ENCODE measurements at places on chromosomes 7 and 10. TPM values are rescaled to one million over a fixed set of nuclear protein-coding genes. Genes with fewer than 3 reads are reported as not detected.

Gene TMEM229A
- not detected for total RNA-seq

DNA sequence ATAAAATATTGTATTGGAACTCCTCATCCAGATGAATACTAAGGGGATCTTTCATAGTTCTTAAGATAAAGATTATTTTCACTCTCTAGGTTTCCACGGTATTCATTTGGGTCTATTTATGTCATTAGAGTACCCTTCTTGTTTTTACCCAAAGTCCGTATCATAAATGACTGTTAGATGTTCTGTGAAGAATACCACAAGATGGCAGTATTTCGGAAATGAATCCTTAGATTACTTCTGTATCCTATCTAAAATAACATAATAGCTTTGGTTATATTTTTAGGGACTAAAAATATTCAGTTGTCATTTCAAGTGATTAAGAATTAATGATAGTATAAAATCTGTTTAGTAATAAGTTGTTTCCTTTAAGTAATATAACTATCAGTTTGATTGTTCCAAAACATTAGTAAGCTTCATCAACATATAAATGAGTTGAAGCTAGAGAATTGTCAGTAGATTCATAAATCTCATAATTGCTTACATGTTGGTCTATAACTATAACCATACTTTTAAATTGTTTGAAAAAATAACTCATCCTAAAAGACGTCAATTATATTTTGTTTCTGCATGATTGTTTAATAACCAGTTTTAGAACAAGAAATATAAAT lies 337.5 kb upstream of the KCND2 start:
- DNase-seq: no peak
- H3K4me3 ChIP-seq: no peak overlapping the region
- no peaks in the 10 kb centered on the region for H3K36me3 ChIP-seq
- H3K27ac ChIP-seq: no peak overlapping the region

GRCh38 chr7:148026713-148027112 lies 563.9 kb upstream of the C7orf33 start:
- H3K27ac ChIP-seq: no peak overlapping the region
- no peaks in the 10 kb centered on the region for H3K36me3 ChIP-seq
- no peaks in the 10 kb centered on the region for H3K27me3 ChIP-seq
- DNase-seq: no peak

GRCh38 chr10:14801723-14802122 lies 27.0 kb upstream of the FAM107B start:
- H3K27me3 ChIP-seq: peaks cover 34% of the 10 kb centered on the region
- H3K36me3 ChIP-seq: no peaks in the 10 kb centered on the region
- H3K4me1 ChIP-seq: no peaks in the 10 kb centered on the region
- DNase-seq: no peak

DNA sequence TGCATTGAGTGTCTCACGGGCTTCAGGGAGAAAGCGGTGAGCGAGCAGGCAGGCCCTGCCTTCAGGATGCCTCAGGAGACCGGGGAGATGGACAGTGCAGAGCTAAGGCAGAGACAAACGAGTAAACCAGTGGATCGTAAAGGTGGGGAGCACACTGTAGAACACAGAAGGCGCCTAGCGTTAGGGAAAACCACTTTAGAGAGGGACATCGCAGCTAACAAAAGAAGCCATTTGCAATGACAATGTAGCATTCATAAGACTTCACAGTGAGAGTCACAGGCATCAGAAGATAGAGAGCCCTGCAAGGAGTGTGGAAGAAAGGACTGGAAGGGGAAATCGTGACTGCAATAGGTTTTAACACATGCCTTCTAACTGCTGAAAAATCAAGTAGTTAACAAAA lies 54.9 kb upstream of the TMEM273 start:
- no peak for DNase-seq
- H3K36me3 ChIP-seq: no peaks in the 10 kb centered on the region
- H3K27ac ChIP-seq: no peak overlapping the region
- H3K27me3 ChIP-seq: peaks cover 13% of the 10 kb centered on the region
- no peaks in the 10 kb centered on the region for H3K4me1 ChIP-seq

DNA sequence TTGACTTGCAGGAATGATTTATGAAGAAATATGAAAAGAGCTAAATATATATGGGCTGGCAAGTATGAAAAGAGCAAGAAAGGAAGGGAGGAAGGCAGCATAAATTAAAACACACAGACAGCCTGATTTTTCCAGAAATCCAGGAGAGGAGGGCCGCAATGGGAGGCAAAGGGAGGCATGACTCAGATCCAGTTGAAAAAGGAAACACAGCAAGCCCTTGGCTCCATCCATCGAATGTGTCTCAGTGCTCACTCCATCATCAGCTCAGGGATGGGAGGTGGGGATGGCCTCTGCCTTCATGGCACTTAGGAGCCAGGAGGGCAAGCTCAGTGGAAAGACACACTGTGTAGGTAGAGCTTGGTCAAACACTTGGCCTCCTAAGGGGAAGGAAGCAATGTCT lies 75.7 kb upstream of the PDZD8 start:
- no peaks in the 10 kb centered on the region for H3K36me3 ChIP-seq
- H3K27ac ChIP-seq: no peak overlapping the region
- no peak overlapping the region for H3K4me3 ChIP-seq
- no peak for DNase-seq
- H3K4me1 ChIP-seq: no peaks in the 10 kb centered on the region
- no peaks in the 10 kb centered on the region for H3K27me3 ChIP-seq

DNA sequence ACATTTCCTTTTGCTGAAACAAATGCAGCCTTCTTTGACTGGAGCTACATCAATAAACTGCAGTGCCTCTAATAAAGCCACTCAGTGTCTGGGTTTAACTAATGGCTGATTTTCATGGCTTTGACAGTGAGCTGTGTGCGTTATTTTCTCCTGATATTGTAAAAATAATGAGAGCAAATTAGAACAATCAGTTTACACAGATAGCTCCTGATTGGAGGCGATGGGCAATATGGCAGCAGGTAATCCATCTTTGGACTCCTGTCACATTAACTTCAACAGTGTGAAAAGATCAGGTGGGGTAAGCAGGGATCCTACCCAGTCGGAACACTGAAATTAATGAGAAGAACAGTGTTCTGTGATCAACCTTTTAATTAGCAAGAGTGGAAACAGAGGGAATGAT lies 100.7 kb downstream of the POLL start:
- peaks cover 2% of the 10 kb centered on the region for H3K36me3 ChIP-seq
- H3K4me1 ChIP-seq: peaks cover 2% of the 10 kb centered on the region
- no peak for DNase-seq
- no peak overlapping the region for H3K4me3 ChIP-seq
- peaks cover 3% of the 10 kb centered on the region for H3K27me3 ChIP-seq

DNA sequence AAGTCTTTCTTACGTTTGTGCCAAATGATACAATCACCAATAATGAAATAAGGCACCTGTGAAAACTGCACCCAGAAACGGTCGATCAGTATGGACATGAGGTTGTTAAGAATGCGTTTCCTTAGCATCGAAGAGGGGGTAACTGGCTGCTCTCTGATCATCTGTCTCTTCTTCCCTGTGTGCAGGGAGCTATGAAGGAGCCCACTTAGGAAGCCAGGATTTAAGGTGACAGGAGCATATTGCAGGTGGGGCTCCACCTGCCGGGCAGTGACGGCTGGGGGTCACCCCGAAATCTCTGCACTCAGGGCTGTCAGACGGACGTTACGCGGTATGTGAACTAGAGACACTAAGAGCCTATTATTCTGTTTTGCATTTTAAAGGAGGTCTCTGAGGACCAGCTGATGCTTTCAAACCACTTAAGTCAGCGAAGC lies 64.5 kb downstream of the CARD11 start:
- H3K27ac ChIP-seq: peak overlapping the region; percentile 94
- H3K4me1 ChIP-seq: peaks cover 60% of the 10 kb centered on the region
- no peaks in the 10 kb centered on the region for H3K27me3 ChIP-seq
- no peak for DNase-seq
- peaks cover 37% of the 10 kb centered on the region for H3K36me3 ChIP-seq
- H3K4me3 ChIP-seq: peak overlapping the region; percentile 82

- peaks cover 4% of the 10 kb centered on the region for H3K4me1 ChIP-seq
- peaks cover 38% of the 10 kb centered on the region for H3K36me3 ChIP-seq
- no peaks in the 10 kb centered on the region for H3K27me3 ChIP-seq
- DNase-seq: no peak
- no peak overlapping the region for H3K27ac ChIP-seq
These were observed 58.1 kb upstream of the DGKI start for GRCh38 chr7:137904833-137905232.

GRCh38 chr10:54613162-54613561 lies 187.9 kb downstream of the PCDH15 start:
- H3K36me3 ChIP-seq: no peaks in the 10 kb centered on the region
- no peak overlapping the region for H3K4me3 ChIP-seq
- H3K27me3 ChIP-seq: no peaks in the 10 kb centered on the region
- H3K4me1 ChIP-seq: no peaks in the 10 kb centered on the region

DNA sequence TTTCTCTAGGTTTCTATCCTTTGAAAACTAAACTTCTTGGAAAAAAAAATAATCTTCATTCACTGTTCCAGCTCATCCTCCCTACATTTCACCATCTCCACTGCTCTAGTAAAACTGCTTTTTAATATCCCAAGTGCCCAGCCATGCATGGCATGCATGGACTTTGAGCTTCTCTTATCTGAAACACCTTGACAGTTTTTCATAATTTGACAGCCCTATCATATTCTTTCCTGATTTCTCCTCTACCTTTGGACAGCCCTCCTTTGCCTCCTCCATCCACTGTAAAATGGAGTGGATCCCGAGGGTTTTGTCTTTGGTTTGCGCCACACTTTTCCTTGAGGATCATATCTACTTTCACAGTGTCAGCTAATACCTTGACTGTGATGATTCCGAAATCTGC lies 212.8 kb downstream of the ANK3 start:
- no peak overlapping the region for H3K4me3 ChIP-seq
- H3K27me3 ChIP-seq: no peaks in the 10 kb centered on the region
- H3K27ac ChIP-seq: no peak overlapping the region

DNA sequence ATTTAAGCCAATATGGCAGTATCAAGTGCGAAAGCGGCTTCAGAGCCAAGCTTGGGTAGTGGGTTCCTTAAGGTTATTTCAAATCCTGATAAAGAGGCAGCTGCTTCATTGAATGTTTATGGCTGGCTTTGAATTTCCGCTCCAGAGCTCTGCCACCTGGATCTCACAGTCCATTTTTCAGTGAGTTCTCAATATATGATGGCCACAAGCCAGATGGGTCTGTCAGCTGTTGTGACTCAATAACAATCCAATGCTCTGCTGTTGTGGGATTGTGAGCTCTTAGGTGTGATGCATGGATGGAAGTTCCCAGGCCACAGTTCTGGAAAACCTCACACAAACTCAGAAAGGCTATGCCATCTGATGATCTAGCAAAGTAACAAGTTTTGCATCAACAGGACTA lies 743.8 kb upstream of the LRRN3 start:
- no peaks in the 10 kb centered on the region for H3K27me3 ChIP-seq
- H3K27ac ChIP-seq: no peak overlapping the region
- H3K36me3 ChIP-seq: no peaks in the 10 kb centered on the region
- no peaks in the 10 kb centered on the region for H3K4me1 ChIP-seq

GRCh38 chr10:102261196-102261595 lies 15.9 kb downstream of the GBF1 start:
- H3K27me3 ChIP-seq: no peaks in the 10 kb centered on the region
- peaks cover 41% of the 10 kb centered on the region for H3K36me3 ChIP-seq
- H3K27ac ChIP-seq: no peak overlapping the region
- no peak for DNase-seq

Gene HMX3
- not detected for total RNA-seq

DNA sequence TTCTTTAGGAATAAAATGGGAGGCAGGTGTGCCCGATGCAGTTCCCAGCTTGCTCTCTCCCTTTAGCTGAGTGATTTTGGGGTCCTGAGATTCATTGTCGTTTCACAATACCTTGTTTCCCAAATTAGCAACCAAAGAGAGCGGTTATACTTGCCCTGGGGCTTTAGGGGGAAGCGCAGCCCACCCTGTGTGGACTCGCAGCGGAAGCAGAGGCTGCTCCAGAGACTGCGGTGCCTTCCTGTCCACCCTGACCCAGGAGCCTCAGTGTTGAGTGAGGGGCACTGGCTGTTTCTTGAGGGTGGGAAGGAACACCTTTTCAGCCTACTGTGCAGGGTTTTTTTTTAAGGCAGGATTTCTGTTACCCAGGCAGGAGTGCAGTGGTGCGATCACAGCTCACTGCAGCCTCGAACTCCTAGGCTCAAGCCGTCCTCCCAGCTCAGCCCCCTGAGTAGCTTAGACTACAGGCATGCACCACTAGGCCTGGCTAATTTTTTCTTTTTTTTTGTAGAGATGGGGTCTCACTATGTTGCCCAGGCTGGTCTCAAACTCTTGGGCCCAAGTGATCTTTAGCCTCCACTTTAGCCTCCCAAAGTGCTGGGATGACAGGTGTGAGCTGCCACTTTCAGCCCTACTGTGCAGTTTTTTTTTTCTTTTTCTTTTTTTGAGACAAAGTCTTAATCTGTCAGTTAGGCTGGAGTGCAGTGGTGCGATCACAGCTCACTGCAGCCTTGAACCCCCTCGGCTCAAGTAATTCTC lies 67.0 kb downstream of the DNAJB6 start:
- H3K27ac ChIP-seq: no peak overlapping the region
- H3K36me3 ChIP-seq: peaks cover 20% of the 10 kb centered on the region
- H3K4me1 ChIP-seq: peaks cover 16% of the 10 kb centered on the region
- no peak overlapping the region for H3K4me3 ChIP-seq

Gene PTPN20
- 0.28 TPM for total RNA-seq

GRCh38 chr7:10537764-10538163 lies 435.9 kb upstream of the PHF14 start:
- no peaks in the 10 kb centered on the region for H3K4me1 ChIP-seq
- no peak overlapping the region for H3K4me3 ChIP-seq
- H3K27ac ChIP-seq: no peak overlapping the region
- no peaks in the 10 kb centered on the region for H3K36me3 ChIP-seq
- H3K27me3 ChIP-seq: no peaks in the 10 kb centered on the region

- H3K27ac ChIP-seq: no peak overlapping the region
- DNase-seq: no peak
- H3K27me3 ChIP-seq: peaks cover 2% of the 10 kb centered on the region
These were observed 78.6 kb downstream of the CDH23 start for GRCh38 chr10:71475243-71475871.

Data from activated CD4-positive, alpha-beta T cell treated with anti-CD3 and anti-CD28 coated beads, Interleukin-2, amount 10 ng/mL, durations not matched to agents 24 days and 14 days (primary cell).